Hindlimb muscle (tissue), 1 donor: ENCODE measurements at places on chromosomes 13 and 19.

DNA sequence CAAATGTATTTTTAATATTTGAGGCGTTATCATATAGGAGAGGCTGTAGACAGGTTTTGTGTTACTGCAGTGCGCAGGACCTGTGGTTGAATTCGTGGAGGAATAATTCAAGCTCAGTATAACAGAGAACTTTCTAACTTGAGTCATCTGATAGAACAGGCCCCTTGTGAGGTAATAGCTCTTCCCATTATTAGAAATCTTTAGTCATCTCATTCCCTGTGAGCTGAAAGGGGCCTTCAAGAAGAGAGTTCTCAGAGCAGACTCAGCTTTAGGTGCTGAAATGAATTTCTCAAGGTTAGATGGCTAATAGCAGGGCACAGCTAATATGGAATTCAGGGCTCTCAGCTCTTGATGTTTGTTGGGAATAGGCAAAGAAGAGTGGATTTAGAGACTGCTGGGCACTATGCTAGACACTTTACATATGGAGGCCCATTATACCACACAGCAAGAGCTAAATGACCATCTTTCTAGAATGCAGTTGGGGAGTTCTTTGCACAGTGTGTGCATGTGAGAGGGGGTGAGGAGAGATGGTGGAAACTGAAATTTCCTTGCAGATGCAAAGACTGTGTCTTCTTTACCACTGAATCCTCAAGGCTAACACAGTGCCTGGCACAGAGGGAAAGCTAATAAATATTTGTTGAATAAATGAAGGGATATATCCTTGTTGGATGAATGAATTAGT lies 89.5 kb downstream of the DGKH start:
- DNase-seq = no peak

DNA sequence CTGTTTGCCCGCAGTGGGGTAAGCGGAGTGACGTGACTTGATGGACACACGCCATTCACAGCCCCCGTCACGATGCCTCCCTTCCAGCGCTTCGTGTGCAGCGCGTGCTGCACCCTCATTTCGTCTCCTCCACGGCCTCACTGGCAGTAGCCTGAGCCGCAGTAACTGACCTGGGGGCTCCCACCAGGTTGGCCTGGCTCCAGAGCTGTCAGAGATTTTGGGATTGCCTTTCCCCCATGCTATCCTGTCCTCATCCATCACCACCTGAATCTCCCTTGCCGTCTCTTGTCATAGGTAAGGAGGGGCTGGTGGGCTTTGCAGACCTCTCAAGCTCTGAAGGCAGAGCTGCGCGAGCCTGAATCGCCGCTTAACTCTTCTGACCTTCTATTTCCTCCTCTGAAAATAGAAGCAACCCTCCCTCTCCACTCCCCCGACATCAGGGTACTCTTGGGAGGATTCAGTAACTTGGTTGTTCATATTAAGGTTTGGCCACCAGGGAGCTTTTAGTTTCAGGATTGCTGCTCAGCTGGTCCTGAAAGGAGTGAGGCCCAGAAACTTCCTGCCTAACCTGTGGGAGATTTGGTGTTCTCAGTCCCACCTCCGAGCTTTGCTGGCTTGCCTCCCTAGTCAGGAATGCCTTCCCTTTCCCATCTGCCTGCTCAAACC lies 27.9 kb downstream of the SIGLEC5 start:
- no peak for DNase-seq

DNA sequence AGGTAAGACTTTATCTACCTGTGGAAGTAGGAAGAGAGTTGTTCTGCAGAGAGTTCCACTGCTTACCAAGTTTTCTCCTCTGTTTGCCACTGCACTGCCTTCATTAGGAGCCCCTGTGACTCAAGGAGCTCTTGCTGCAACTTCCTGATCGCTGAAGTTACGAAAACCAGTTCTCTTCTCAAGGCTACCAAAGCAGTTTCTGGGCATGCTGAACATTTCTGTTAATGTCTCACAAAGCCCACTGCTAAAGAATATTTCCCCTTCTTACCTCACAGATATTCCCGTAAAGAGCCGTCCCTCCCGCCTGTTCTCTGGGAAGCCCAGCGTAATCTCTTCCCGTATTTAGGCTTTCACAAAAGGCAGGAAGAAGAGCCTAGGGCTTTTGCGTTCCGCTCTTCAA lies 82.6 kb upstream of the OXGR1 start:
- DNase-seq = peak; percentile 19

DNA sequence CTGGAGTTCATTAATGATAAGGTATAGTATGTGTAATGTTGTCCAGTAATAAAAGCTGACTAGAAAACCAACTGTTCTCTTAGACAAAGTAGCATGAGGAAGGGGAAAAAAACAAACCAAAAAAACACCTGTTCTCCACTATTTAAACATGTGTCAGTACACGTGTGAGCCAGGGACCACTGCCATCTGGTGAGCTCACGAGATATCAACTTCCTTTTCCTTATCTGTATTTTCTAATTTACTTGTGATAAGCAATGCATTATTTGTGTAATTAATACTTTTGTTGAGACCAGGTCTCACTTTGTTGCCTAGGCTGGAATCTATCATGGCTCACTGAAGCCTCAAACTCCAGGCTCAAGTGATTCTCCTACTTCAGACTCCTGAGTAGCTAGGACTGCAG lies 4.3 kb upstream of the SIX5 start:
- DNase-seq = no peak

DNA sequence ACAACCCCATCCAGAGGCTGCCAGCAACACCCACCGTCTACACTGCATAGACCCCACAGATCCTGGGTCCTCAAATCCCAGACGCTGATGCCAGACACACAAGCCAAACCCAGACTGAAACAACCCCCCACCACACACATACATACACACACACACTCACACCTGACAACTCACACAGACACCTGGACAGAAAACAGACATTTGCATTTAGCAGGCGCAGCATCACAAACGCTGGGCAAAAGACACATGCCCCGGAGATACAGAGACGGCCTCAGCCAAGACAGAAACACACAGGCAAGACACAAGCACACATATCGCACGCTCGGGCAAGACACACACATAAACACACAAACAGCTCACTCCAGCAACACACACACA lies 1.3 kb downstream of the BBC3 start:
- DNase-seq = peak; percentile 30

DNA sequence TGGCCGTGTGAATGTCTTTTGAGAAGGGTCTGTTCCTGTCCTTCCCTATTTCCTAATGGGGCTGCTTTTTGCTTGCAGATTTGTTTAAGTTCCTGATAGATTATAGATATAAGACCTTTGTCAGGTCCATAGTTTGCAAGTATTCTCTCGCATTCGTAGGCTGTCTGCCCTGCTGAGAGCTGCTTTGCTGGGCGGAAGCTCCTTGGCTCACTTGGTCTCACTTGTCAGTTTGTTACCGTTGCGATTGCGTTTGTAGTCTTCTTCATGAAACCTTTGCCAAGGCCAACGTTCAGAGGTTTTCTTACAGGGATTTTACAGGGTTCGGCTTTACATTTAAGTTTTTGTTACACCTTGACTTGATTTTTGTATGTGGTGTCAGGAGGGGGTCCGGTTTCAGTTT lies 44.0 kb upstream of the TFDP1 start:
- no peak for DNase-seq

DNA sequence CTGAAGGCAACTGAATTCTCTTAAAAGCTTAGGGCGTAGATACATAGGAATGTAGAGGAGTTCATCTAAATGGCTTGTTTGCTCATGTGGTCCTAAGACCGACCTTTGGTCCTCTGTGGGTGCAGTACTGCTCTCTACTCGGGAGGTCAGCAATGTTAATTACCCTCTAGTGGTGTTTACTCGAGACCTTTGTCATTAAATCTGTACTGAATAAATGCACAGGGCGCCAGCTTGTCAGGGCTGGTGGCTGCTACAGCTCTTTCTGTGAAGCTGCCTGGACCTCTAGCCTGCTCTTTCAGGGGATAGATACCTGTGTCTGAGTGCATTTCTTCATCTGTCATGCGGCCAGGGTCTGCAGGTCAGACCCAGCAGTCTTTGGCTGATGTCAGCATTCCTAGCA lies 29.2 kb upstream of the MPHOSPH8 start:
- DNase-seq = no peak

- DNase-seq = no peak
Measured at GRCh38 chr19:23917856-23918255, 3.2 kb downstream of the ZNF726 start.

DNA sequence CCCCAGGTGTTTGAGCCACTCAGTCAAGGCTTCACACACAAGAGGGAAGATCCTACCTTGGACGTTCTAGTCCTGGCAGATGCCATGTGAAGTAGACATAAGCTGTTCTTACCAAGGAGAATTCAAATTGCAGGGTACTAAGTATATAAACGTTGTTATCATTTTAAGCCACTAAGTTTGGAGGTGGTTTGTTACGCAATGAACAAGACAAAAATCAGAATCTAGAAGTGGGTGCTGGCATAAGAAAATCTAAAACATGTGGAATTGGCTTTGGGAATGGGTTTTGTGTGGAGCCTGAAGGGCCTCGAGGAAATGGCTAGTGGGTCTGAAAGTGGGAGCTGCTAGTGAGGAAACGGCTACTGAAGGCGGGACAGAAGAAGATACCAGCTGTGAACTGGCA lies 83.9 kb downstream of the TBC1D4 start:
- DNase-seq = no peak

GRCh38 chr13:99731747-99732146 lies 230.5 kb downstream of the TM9SF2 start:
- no peak for DNase-seq

GRCh38 chr19:13097463-13098258 lies 5.0 kb downstream of the LYL1 start:
- DNase-seq = no peak

- DNase-seq = no peak
Measured at GRCh38 chr19:17205237-17206140, 9.7 kb upstream of the USE1 start.

DNA sequence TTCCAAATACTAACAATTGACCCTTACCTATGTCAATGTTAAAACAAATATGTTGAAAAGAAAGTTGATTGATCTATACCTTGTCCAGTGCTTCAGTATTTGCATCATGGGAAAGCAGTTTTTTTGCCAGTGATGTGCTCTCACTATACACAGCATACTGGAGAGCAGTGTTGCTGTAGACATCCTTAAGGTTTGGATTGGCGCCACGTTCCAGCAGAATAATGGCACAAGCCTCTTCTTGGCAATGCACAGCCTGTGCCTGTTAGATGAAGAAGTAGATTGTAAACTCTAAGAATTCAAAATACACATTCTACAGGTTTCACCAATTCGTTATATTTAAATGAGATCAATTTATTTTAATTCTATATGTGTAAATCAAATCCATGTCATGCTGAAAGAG lies 43.9 kb upstream of the C1QTNF9B start:
- DNase-seq = no peak

DNA sequence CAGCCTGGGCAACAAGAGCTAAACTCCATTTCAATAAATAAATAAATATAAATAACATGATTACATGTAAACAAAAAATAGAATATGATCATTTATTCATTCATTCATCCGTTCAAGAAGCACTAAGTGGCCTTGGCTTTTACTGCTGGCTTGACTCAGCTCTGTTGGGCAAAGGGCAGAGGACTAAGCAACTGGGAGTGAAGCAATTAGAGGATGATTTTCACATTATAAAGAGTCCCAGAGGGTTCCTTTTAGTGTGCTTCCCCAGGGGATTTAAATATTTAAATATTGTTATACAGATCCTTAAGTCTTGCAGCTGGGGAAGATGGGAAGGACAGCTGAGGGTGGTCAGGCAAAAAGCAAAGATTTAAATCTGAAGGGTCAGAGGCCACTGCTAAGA lies 34.9 kb upstream of the FLT1 start:
- DNase-seq = no peak

- DNase-seq = no peak
Measured at GRCh38 chr19:47109541-47110375, 3.8 kb downstream of the ZC3H4 start.

DNA sequence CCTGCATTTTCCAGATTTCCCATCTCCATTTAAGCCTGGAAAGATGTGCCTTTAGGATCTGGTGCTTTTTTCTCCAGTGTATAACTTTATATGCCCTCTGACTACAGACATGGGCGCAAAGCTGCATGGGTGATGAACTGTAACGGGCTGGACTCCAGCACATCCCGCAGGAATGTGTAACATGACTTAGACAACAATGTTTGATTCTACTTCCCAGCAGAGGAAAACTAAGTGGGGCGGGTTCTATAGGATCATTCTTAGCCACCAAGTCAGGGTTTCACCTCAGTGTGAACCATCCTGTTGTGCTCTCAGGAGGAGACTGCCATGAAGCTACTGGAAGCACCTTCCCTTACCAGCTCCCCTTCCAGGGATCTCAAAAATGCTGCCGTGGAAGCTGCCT lies 93.2 kb upstream of the SERP2 start:
- no peak for DNase-seq

GRCh38 chr19:2246801-2247361 lies 2.2 kb upstream of the AMH start:
- DNase-seq = no peak

DNA sequence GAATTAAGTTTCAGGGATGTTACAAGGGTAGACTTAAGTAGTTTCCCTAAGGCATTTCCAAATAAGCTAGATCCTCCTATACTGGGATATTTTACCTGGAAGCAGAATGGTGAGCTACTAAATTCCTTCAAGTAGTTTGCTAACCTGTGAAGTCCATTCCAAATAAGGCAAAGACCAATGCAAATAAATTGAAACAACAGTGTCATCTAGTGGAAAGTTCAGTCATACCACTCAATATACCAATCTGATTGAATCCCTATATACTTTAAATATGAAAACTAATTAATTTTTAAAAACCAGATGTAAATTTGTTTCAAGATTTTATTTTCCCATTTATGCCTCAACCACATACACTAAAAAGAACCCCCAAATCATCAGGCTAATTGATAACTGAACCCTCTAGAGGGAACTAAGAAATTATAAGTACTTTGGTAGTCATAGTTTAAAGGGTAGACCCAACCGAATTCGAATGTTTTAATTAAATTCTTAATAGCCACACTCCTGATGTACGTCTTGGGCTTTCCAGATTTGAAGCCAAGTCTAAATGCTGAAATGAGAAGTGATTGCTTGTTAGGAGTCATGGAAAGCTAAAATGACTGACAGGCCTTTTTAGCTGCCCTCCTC lies 223.7 kb downstream of the TBC1D4 start:
- peak; percentile 48 for DNase-seq

DNA sequence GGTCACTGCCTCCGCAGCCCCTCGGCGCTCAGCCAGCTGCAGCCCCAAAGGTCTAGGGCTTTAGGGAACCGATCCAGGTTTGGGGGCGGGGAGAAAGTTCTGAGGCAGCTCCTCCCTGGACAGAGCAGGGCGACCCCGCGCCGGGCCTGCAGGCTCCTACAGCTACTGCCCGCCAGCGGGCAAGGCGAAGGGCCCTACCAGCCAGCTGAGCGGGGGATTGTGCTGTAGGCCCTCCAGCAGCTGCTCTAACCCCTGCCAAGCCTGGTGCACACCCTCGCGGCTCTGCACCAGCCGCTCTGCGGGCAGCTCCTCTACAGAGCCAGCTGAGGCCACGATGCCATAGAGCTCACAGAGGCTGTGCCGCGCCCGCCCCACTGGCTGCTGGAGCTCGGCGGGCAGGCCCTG lies 14.0 kb downstream of the PLIN4 start:
- peak; percentile 32 for DNase-seq

GRCh38 chr19:44341794-44342193 lies 14.7 kb downstream of the ZNF112 start:
- DNase-seq = no peak

- no peak for DNase-seq
Measured at GRCh38 chr19:2591537-2592291, 110.8 kb downstream of the GNG7 start.

GRCh38 chr13:32045982-32046785 lies 14.6 kb downstream of the FRY start:
- DNase-seq = no peak
